ENCODE measurements at places on chromosomes 1 and 21. TPM values are rescaled to one million over a fixed set of nuclear protein-coding genes. Genes with fewer than 3 reads are reported as not detected.

GRCh38 chr1:201903135-201903534 lies 14.4 kb downstream of the SHISA4 start:
- DNase-seq = no peak

DNA sequence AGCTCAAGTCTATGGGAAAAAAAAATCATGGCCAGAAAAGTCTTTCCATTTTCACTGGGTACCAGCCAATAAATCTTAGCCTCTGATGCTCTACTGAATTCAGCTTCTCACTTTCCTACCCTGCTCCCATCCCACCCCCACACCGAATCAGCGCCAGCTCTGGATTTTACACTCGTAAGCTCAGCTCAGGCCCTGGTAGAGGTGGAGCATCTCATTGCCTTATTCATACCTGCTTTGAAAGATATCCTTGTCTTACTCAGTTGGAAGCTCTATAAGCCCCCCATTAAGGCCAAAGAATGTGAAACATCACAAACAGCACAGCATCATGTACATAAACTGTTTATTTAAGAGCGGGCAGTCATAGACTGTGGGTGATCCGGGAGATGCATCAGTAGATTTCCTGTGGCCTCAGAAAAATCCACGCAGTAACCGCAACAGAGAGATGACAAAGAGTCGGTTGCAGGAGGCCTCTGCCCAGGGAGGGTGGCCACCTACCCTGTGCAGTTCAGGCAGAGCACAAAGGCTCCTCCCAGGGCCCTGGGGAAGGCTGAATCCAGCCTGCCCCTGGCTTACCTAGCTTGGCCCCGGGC lies 36.4 kb upstream of the ETS2 start:
- DNase-seq = no peak

MARCKSL1 gene
- total RNA-seq = 16.1 TPM

DNA sequence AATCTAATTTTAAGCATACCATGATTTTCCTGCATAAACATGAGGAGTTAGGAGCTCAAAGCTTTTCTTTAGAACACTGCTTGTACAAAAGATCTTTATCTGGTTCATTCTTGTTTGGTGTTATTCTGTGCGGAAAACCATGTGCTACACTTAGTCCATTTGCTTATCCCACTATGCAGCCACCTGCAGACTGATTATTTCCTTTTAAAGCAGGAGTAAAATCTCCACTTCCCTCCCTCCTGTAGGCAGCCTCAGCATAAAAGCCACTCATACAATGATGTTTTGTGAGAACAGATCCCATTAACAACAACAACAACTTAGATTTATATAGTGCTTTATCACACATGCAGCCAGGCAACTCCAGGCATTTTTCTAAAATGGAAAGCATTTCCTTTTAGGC lies 355.3 kb upstream of the NEGR1 start:
- DNase-seq = no peak

FBLIM1 gene
- 196 TPM for total RNA-seq

DNA sequence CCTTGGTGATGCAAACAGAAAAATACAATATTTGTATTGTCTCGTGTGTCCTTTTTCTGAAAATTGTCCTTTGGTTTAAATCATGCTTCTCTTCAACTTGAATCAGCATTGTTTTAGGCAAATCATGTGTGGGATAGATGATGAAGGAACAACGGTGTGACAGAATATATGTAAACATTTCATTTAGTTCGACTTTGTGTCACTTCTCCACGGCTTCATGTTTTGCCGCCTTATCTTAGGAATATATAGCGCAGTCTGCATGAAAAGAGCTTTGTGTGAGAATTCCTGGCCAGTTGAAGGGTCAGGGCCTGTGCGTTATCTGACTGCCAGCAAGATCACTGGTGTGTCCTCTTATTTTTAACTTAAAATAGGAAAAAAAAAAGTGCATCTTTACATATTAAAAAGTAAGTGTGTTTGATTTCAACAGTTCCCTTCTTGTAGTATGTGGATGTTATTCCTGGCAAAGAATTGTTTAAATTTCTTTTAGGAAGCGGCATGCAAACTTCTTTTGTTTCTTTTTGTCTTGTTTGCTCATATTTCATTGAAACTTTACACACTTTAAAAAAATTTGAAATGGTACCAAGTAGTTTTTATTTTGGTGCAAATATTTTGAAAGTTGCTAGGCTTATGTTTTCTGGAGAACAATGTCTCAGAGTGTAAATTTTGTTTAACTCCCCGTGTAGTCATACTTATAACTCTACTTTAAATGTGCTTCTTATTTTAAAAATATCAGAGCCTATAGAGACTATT lies 465.2 kb downstream of the USP25 start:
- peak; percentile 16 for DNase-seq

ATP1A2 gene
- total RNA-seq = not detected

GPR25 gene
- not detected for total RNA-seq

- DNase-seq = no peak
Measured at GRCh38 chr1:240993004-240993403, 364.0 kb downstream of the RGS7 start.
